ENCODE measurements at places on chromosomes 1 and 21. TPM values are rescaled to one million over a fixed set of nuclear protein-coding genes. Genes with fewer than 3 reads are reported as not detected.
A peak's percentile ranks its signal among the peaks of the same experiment; 100 is the strongest.

TSPEAR gene
- not detected for total RNA-seq

NCF2 gene
- total RNA-seq = 2.8 TPM

C1orf87 gene
- not detected for total RNA-seq

FMN2 gene
- not detected for total RNA-seq

AJAP1 gene
- total RNA-seq = 0.63 TPM

RBP7 gene
- total RNA-seq = 2.5 TPM

EFNA1 gene
- total RNA-seq = 85.1 TPM

TACSTD2 gene
- 2.2 TPM for total RNA-seq

BRDT gene
- total RNA-seq = not detected

TYW3 gene
- 6.6 TPM for total RNA-seq

LCE1E gene
- total RNA-seq = not detected

ETNK2 gene
- total RNA-seq = 213 TPM

HMGCS2 gene
- 867 TPM for total RNA-seq

DNA sequence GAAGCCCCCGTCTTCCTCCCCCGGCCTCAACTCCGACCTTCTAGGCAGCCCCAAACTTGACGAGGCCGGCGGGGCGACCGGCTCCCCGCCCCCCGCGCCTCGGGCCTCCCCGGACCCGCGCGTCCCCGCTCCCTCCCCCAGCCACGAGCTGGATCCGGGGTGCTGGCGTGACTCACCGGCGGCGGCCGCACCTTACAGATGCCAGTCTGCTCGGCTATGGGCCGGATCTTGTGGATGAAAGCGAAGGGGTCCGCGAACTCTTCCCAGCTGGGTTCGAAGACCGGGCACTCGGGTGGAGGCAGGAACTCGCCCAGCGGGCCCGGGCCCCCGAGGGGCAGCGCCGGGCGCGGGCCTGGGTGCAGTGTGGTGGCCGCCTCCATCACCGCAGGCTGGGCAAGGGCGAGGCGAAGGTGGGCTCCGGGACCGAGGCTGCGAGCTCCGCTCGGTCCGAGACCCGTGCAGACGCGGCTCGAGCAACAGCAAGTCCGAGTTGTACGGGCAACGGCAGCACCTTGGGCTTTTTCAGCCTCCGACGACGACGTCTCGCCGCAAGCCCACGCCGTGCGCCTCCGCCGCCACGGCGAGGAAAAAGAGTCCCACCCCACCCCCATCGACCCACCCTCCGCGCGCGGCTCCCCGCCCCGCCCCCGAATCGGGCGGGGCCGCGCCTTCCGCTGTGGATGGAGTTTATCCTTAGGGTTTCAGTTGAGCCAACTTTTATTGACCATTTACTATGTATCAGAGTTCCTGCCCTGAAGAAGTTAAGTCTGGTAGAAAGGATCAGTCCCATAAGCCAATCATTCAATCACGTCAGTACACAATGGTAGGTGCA lies at the start of gene KDM5B:
Gene KDM5B, minus strand, starts transcription at position 496 of the 832 bp plus-strand sequence. Its CDS starts 116 bp downstream, at position 380.
- peak; percentile 77 for DNase-seq

- no peak for DNase-seq
These were observed 85.5 kb downstream of the PLPPR5 start for GRCh38 chr1:98919211-98919610.

DNA sequence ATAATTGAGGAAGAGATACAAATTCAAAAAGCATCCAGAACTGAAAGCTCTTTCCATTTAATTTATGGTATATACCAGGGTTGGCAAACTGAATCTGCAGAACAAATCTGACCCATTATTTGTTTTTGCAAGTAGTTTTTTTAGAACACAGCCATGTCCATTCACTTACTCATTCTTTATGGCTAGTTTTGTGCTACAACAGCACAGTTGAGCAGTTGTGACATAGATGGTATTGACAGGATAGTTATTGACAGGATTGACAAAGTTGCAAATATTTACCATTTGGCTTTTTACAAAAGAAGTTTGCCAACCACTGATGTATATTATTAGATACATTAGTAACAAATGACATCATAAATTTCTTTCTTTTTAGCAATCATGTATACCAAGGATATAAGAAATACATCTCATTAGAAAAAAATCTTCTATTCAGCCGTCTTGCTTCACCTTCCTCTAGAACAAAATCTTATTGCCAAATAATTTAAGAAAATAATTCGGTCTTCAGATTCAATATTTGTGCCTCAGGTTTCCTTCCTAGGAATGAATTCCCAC lies 9.4 kb downstream of the ADAMTS1 start:
- no peak for DNase-seq

DNA sequence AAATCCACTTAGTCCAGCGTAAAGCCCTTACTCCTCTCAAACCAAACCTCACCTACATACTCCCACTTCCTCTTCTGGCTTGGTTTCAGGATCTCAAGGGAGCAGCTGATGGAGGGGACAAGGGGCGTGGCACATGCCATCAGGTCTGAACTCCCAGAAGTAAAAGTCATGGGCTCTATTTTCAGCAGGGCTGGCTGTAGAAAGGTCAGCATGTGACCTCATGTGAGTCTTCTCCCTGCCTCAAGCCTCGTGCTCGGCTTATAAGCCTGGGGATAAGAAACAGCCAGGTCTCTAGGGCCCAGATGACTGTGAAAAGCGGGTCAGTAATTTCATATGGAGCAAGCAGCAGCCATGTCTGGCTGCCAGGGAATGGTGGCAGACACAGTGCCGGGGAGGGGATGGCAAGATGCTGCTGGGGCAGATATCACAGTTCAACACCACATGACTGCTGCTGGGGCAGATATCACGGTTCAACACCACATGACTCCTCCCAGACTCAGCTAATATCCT lies 227.9 kb downstream of the KCNH1 start:
- DNase-seq = no peak

- DNase-seq = no peak
These were observed 26.8 kb downstream of the EIF4G3 start for GRCh38 chr1:21149855-21150432.

- DNase-seq = no peak
These were observed 163.7 kb downstream of the HS2ST1 start for GRCh38 chr1:87077959-87078639.

GRCh38 chr1:210373628-210373877 lies 44.9 kb downstream of the HHAT start:
- no peak for DNase-seq

GRCh38 chr1:9753121-9753531 lies 70.6 kb downstream of the CLSTN1 start:
- no peak for DNase-seq

- DNase-seq = no peak
These were observed 10.8 kb upstream of the A3GALT2 start for GRCh38 chr1:33331444-33332356.

DNA sequence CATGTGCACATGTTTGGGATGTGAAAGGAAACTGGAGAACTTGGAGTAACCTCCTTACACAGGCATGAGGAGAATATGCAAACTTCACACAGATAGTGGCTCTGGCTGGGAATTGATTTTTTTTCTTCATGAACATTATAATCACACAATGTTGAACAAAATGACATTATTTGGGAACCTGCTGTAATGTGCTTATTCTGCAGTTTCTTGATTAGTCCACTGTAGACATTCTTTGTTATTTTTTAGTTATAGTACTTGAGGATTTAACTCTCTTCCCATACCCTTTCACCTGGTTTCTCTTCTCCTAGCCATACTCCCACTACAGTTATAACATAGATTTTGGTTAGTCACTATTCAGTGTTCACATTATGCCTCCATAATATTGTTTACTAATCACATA lies 68.3 kb downstream of the ATG4C start:
- DNase-seq = no peak

DNA sequence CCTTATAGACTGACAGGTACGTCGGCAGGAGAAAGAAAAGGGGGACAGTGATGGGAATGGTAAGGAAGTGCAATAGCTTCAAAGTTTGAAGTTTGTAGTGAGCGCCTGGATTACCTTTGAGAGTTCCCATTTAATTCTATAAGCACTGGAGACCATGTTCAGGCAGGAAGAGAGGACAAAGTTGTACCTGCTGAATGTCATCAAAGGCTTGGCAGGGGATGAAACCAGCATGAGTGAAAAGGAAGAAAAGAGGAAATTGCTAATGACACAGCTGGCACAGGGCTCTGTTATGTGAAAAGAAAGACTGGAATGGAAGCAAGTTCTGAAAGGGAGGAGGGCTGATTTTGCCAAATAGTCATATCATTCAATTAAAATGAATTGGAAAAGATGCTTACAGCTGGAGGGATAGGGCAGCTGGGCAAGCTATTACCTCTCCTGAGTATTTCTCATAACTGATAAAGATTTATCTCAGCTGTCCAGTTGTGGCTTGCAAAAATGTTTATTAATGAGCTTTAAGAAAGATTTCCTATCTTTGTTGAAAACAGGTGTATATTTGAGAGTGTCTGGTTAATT lies 109.2 kb downstream of the HMCN1 start:
- DNase-seq = no peak

- DNase-seq = no peak
These were observed 1.7 kb downstream of the PADI3 start for GRCh38 chr1:17250601-17251000.

DNA sequence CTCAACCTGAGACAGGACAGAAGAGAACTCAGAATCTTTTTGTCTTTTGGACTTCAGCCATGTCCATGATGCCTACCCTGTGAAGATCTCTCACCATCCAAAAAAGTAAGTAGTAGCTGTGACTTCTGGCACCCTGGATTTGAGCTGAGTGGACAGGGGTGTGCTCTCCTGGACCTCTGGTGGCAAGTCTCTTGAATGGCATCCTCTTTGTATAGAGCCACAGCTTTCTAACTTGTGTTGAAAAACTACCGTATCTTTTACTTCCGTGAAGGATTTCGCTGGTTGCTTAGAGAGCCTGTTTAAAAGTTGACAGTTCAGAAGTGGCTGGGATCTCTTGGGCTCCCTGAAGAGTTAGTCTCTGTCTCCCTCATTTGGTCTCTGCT lies 1.8 kb downstream of the MFN2 start:
- DNase-seq = no peak

GRCh38 chr1:3369446-3370076 lies 84.9 kb upstream of the ARHGEF16 start:
- DNase-seq = no peak

DNA sequence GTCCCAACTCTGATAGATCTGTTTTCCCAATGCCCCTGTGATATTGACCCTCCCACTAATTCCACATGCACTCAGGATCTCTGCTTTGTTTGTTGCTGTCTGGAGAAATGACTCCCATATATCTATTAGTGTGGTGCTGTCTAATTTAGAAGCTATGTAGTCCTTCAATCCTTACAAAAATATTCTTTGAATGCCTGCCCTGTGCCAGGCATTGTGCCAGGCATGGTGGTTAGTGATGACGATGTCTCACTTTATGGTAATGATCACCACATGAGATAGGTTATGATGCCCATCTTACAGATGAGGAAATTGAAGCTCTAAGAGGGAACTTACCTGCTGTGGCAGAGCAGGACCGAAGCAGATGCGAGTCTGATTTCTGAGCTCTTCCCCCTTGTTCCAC lies 12.9 kb downstream of the MYOG start:
- DNase-seq = no peak

DNA sequence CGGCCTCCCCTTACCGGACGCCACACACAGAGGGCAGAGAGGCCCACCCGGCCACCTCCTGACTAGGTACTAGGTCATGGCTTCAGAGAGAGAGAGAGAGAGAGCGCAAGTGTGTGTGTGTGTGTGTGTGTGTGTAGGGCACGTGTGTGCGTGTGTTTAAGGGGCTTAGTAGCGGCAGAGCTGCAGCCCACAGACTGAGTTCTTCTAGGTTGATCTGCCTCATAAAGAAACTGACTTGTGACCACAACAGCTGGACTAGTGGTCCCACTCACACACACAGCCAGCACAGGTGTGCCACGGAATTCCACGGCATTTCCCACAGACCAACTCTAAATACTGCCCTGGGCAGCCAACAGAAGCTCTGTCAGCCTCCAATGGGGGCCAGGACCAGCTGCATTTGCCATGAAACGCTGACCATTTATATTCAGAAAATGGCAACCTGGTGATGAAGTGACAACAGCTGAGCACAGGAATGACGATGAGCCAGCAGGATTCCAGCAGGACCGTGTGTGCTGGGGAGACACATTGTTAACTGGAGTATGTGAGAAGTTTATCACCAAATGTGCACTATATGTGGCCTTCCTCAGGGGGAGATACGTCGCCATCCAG lies 38.8 kb upstream of the GPR153 start:
- DNase-seq = no peak

DNA sequence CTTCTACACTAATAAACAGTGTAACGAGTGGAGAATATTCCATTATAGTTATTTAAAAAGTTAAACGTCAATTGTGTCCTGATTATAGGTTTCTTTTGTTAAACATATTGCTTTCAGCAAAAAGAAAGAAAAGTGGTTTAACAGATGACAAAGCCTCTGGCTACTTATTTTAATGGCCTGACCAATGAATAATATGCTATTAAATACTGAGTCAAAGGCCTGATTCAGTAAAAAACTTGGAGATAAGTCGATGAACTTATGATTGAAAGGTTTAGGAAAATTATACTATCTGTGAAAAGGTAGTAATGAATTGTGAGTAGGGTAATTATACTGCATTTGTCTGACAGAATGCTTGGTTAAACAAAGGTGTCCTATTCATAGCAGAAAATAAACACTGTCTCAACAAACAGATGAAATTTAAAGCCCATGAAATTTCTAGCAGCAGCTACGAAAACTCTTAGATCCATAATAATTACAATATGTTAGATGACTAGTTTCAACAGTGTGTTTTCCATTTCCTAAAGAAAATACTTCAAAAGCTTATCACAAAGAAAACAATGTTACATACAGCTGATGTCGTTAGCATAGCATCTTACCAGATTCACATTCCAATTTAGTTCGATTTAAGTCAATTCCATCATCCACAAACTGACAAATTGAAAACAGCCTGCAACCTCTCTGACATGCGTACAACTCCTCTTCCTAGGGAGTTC lies 6.2 kb downstream of the TMEM59 start:
- DNase-seq = no peak

DNA sequence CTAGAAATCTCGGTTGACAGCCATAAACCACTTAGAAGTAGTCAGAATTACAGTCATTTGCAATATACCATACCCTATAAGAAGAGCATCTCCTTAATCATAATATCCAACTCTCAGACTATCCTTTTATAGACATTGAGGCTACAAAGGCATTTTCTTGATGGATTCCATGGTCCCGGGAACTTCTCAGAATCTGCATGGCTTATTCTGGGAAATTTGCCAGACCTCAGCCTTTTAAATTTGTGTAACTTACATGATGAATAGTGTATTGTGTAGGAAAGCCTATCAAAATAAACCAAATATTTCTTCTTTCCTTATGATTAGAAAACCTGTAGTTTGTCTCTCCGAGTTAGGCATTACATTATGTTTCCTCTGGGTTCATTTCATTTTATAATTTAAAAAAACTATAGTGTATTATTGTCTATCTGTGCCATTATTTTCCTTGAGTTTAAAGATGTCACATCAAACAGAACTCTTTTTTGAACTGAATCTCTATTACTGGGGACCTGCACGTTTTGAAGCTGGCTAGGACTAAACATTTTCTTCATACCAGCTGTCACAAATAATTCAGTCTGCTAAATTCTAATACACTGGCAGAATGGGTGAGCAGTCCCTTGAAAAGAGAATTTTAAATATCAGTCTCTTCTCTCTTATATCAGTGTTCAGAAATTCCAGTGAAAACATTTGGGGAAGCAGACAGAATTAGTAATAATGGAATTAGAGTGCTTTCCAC lies 102.9 kb downstream of the GABPA start:
- DNase-seq = no peak

Data from left lobe of liver (tissue), 2 donors.